Spleen (tissue), 13 donors: ENCODE measurements at places on chromosomes 3 and 15. TPM values are rescaled to one million over a fixed set of nuclear protein-coding genes. Genes with fewer than 3 reads are reported as not detected.

GRCh38 chr15:89774492-89774891 is 1.6 kb upstream of the MESP2 start:
- peak; percentile 28 for DNase-seq

DNA sequence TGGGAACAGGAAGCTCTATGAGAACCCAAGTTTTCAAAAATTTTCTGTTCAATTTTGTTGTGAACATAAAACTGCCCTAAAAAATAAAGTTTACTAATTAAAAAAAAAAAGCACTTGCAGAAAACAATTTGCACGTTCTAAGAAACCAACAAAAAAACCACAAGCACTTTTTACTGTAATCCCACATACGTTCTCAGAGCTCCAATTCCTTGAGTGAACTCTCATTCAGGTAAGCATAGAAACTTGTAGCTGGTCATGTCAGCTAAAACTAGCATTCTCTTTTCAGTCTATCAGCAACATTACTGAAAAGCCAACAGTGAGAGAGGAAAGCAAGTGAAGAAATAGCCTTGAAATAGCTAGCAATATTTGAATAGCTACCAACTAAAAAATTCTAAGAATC is 11.5 kb upstream of the TMF1 start:
- DNase-seq, result no peak

- DNase-seq, result peak; percentile 62
Observed at GRCh38 chr3:134374791-134375581, 739 bp upstream of the AMOTL2 start.

The DUOXA1 gene
- total RNA-seq, result not detected

DNA sequence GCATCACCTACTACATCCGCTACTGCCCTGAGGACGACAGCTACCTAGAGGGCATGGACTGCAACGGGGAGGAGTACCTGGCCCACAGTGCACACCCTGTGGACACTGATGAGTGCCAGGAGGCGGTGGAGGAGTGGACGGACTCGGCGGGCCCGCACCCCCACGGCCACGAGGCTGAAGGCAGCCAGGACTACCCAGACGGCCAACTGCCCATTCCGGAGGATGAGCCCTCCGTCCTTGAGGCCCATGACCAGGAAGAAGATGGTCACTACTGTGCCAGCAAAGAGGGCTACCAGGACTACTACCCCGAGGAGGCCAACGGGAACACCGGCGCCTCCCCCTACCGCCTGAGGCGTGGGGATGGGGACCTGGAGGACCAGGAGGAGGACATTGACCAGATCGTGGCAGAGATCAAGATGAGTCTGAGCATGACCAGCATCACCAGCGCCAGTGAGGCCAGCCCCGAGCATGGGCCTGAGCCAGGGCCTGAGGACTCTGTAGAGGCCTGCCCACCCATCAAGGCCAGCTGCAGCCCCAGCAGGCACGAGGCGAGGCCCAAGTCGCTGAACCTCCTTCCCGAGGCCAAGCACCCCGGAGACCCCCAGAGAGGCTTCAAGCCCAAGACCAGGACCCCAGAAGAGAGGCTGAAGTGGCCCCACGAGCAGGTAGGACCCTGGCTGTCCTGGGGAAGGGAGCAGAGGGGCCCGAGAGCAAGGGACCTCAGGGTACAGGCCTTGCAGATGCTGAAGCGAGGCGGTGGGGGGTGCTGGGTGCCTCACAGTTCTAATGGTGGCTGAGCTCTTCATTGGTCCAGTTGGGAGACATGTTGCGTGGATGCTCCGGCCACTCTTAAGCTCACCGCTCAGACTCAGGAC is 168.6 kb downstream of the APBA2 start:
- DNase-seq, result no peak

- DNase-seq, result peak; percentile 80
Observed at GRCh38 chr3:45595364-45596195, 1.0 kb downstream of the LIMD1 start.

- no peak for DNase-seq
Observed at GRCh38 chr3:123031051-123031450, 3.5 kb upstream of the SEMA5B start.

DNA sequence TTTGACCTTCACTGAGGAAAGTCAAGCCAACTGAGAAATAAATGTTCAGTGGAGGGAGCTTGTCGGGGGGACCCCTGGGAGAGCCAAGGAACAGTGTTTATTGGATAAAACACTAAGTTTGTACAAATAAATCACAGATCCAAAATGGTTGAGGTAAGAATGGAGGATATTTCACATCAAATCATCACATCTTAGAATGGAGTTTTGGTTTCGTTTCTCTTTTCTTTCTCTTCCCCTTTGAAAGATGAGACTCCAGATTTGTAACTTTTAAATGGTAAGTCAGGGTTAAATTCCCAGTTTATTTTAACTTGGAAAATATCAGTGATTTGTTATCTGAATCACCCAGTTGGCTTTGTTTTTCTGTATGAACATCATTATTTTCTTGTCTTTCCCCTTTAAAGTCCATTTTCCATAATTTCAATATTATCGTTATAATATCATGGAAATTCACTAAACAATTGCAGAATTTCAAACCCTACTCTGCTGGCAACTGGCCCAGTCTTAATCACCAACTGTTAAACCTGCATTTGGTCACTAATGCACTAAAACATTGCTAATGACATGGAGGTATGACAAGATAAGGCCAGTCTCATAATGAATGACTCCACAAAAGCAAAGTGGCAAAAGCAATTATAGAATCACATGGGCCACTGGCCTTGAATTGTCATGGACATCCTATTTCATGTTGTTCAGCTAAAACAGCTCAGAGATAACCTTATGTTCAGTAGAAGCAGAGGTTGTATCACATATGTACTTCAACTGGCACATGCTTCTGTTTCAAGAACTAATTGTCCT is 295.1 kb downstream of the SHOX2 start:
- no peak for DNase-seq

The CPLX3 gene
- 29.5 TPM for total RNA-seq

DNA sequence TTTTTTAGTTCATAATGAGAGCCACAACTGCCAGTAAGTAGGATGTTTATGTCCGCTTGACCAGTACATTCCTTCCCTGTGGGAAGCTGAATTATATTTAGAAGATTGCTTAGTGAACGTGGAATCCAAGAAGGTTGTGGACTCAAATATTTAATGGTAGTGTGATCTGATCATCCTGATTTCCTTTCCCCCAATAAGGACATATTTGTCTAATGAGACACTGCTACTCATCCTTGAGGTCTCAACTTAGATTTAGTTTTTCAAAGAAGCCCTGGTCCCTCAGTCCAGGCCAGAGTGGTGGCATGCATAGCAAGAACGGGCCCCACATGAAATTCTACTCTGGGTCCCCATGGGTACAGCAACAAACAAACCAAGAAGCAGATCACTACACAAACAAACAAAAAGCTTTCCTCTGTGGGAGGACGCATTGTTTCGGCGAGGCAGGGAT is 60.8 kb downstream of the USP13 start:
- no peak for DNase-seq

DNA sequence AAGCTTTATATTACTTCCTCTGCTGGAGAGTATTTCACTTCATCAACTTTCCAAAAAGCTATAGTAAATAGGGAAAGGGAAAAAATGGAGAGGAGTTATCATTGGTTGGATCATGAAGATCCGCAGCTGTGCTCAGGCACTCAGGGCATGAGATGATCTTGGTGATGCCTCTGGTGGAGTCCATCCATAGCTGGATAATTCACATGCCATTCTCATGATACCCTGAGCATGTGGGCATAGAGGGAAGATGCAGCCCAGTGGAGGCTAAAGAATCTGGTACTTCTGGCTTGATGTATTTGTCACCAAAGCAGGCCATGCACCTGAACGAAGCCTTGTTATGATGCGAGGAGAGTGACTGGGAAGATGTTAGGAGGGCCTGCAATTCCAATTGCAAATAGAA is 150.2 kb downstream of the CHST2 start:
- DNase-seq, result no peak

- DNase-seq, result no peak
Observed at GRCh38 chr3:9192248-9193025, 57.0 kb downstream of the SRGAP3 start.

- no peak for DNase-seq
Observed at GRCh38 chr3:58206406-58207011, 4.3 kb downstream of the DNASE1L3 start.

DNA sequence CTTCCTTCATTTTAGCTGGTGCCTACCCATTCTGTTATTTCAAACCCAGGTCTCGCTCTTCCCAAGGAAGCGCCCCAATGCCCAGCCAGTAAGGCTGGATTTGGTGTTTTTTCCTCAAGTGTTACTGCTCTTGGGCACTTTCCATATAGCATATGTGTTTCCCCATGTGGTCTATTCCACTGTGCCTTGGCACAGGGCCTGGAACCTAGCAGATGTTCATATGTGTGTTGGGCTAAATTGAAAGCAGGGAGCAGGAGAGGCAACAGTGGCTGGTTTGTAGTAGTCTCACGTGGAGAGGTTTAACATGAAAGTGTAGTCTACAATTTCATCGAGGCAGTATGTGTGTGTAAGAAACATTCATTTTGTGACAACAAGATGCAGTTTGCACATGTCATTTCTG is 48.2 kb upstream of the TEX264 start:
- no peak for DNase-seq

The ADAMTSL3 gene
- 5.7 TPM for total RNA-seq

DNA sequence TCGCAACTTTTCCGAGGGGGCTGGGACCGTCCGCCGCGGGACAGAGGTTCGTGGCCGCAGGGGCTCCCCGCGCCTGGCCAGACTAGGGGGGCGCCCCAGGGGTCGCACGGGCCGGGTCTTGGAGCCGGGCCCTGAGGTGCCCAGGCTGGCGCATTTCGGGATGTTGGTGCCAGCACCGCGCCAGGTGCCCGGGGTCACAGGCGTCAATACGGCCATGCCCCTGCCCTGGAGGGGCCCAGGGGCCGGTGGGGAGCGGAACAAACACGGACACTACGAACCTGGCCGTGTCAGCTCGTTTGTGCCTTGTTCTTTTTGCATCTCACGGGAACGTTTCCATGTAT is 366 bp downstream of the TM6SF1 start:
- peak; percentile 84 for DNase-seq

The LTF gene
- 48.2 TPM for total RNA-seq

- DNase-seq, result no peak
Observed at GRCh38 chr3:4314688-4315087, 11.5 kb downstream of the SETMAR start.

DNA sequence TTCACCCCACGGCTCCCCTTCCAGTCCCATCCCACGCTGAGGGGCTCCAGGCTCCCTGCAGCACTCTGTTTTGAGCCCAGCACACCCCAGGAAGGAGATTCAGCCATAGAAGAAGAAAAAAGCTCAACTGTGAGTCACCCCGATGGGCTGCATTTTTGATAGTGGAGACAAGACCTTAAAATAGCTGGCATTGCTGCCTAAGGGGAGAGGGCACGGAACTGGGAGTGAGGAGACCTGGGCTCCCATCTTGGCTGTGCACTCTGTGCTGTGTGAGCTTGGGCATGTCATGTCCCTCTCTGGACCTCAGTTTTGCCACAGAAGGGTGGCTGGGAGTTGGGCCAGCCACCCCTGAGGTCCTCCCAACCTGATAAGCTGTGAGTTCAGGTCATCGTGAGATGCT is 57.2 kb upstream of the SMAD6 start:
- peak; percentile 39 for DNase-seq

DNA sequence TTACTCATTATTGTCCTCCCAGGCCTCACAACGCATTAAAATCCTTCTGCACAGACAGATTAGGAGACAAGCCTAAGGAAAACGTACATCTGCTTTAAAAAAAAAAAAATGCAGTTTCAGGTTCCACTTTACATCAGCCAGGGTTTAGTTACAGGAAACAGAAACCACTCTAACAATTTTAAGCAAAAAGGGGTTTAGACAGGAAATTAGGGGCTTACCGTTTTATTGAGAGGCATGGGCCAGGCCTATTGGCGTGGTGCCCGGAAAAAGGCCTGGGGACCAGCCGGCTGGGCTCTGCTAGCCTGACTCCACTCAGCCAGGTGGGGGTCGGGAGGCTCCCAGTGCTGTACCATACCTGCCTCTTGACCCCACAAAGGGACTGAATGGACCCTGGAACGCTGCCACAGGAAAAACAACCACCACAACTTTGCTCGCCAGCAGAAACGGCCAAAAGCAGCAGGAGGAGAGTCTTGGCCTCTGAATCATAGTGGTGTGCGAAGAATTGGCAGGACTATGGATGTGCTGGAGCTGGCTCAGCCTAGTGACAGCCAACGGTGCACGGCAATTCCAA is 124.3 kb downstream of the CHSY1 start:
- DNase-seq, result peak; percentile 88

The OR5K2 gene
- not detected for total RNA-seq

- no peak for DNase-seq
Observed at GRCh38 chr3:114746502-114746901, 400.6 kb downstream of the ZBTB20 start.

DNA sequence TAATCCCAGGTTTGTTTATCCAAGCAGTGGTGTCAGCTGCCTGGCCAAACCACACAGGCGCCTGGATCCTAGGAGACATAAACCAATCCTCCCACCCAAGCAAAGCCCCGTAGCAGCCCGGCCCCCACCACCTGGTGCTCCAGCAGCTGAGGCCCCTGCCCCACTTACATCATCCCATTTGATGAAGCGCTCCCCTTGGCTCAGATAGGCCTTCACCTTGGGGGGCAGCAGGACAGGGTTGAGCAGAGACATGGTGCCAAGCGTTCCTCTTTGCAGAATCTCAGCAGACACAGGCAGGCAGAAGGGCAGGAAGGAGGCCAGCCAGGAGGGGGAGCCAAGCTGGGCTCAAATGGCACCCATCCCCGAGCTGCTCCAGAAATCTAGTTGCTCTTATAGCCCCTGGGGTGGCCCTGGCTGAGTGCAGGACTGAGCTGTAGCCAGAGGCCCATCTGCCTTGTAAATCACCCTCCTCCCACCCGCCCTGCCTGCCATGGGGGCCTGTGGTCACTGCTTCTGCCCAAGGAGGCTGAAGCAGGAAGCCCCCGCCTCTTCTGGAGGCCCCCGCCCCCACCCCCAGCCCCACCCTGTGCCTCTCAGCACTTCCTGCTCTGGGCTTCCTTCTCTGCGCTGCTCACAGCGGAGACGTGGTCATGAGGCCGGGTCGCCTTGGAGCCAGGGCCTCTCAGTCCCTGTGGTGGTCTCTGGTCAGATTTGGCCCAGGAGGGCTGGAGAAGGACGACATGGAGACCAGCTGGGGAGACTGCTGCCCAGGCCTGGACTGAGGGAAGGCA is at the start of gene PLCB2:
PLCB2 (minus strand) TSS at position 515 of the 791 bp plus-strand sequence; CDS start at position 252, 263 bp downstream.
- DNase-seq, result peak; percentile 94

GRCh38 chr3:40464339-40465110 is 7.4 kb downstream of the RPL14 start:
- no peak for DNase-seq

DNA sequence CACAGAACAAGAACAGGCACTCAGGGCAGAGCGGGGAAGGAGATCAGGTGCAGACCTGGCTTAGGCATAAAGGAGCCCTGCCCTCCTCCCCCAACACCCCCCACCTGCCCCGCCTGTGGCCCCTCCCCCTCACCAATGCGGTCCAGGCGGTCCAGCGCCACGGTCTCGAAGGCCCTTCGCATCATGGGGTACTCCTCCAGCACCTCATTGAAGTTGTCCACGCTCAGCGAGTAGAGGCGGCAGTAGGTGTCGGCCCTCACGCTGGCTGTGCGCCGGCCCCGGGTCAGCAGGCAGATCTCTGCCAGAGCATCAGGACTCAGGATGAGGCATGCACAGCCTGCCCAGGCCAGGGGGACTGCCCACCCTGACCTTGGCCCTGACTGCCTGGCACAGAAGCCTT is 44.8 kb downstream of the HCN4 start:
- peak; percentile 65 for DNase-seq
